Spleen (tissue), 13 donors: ENCODE measurements at places on chromosomes 3 and 15. TPM values are rescaled to one million over a fixed set of nuclear protein-coding genes. Genes with fewer than 3 reads are reported as not detected.

DNA sequence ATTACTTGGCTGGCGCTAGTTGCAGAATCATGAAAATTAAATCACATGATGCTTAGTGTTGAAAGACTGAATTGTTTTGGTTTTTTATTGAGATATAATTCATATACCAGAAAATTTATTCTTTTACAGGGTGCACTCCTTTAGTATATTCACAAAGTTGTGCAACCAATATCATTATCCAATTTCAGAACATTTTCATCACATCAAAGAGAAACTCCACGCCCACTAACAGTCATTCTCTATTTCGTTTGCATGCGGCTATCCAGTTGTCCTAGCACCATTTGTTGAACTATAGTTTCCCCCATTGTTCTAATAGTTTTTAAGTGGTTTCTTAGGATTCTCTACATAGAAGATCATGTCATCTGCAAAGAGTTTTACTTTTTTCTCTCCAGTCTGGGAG, 3.7 kb downstream of the EHD4 start:
- H3K4me3 ChIP-seq, result no peak overlapping the region
- H3K36me3 ChIP-seq, result no peaks in the 10 kb centered on the region
- no peaks in the 10 kb centered on the region for H3K27me3 ChIP-seq
- no peak overlapping the region for H3K27ac ChIP-seq

GRCh38 chr3:130779031-130779430, 32.4 kb upstream of the PIK3R4 start:
- no peak for DNase-seq
- H3K4me3 ChIP-seq, result no peak overlapping the region
- no peaks in the 10 kb centered on the region for H3K27me3 ChIP-seq

Gene DUOX1
- not detected for total RNA-seq

DNA sequence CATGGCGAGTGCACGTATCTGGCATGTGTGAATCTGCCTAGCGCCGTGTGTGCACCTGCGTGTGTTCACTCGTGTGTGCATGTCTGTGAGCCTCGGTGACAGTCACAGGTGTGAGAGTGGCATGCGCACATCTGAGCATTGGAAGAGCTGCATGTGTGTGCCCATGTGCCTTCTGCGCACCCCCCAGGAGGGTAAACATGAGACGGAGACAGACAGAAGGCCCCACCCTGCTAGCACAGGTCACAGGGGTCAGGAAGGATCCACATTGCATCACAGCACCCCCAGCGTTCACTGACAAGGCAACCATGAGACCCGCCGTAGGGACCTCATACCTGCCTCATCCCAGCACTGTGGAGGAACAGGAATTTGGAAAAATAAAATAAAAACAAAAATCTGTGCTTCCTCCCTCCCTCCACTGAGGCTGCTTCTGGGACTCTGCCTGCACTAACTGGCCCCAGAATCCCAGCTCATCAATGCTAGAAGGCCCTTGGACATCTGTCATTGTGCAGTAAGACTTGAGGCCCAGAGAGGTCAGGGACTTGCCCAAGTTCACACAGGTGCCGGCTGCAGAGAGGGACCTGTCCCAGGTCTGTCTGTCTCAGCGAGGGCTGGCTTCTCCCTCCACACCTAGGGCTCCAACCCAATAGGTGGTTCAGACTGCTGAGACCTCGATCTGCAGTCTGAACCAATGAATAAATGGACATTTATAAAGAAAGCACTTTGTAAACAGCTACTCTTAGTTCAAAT, 37.4 kb downstream of the RPN1 start:
- no peak overlapping the region for H3K4me3 ChIP-seq
- H3K27me3 ChIP-seq, result no peaks in the 10 kb centered on the region
- H3K4me1 ChIP-seq, result peaks cover 22% of the 10 kb centered on the region
- peak; percentile 55 for DNase-seq

- H3K27me3 ChIP-seq, result no peaks in the 10 kb centered on the region
- DNase-seq, result no peak
- no peaks in the 10 kb centered on the region for H3K36me3 ChIP-seq
These were observed 110.9 kb downstream of the FRMD5 start for GRCh38 chr15:44084171-44084570.

- H3K27ac ChIP-seq, result no peak overlapping the region
- H3K27me3 ChIP-seq, result no peaks in the 10 kb centered on the region
- no peaks in the 10 kb centered on the region for H3K4me1 ChIP-seq
- H3K4me3 ChIP-seq, result no peak overlapping the region
- DNase-seq, result no peak
- H3K36me3 ChIP-seq, result no peaks in the 10 kb centered on the region
These were observed 64.8 kb upstream of the SLCO2A1 start for GRCh38 chr3:134094491-134094890.

DNA sequence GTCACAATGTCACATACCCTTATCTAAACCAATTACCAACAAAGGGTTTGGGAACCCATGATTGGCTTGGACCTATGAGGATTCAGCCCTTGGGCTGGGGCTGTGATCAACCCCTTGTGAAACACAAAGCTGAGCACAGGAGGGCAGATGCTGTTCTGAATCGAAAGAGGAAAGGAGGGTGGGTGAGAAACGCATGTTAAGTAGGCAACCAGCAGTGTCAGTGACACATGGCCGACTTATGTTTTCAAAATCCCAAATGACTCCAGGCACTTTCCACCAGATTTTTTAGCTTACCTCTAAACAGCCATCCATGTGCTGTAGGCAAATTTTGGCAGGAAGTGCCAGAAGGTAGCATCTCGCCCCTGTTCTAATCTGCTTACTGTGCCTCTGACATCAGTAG, 34.1 kb upstream of the KLHL25 start:
- H3K27me3 ChIP-seq, result no peaks in the 10 kb centered on the region
- no peak overlapping the region for H3K27ac ChIP-seq
- peaks cover 7% of the 10 kb centered on the region for H3K4me1 ChIP-seq
- no peaks in the 10 kb centered on the region for H3K36me3 ChIP-seq

GRCh38 chr3:133096900-133097613, 58.9 kb downstream of the TMEM108 start:
- H3K27ac ChIP-seq, result no peak overlapping the region
- H3K27me3 ChIP-seq, result no peaks in the 10 kb centered on the region
- H3K4me3 ChIP-seq, result no peak overlapping the region

GRCh38 chr3:151002003-151002981, 29.8 kb upstream of the CLRN1 start:
- no peaks in the 10 kb centered on the region for H3K36me3 ChIP-seq
- no peaks in the 10 kb centered on the region for H3K27me3 ChIP-seq
- H3K4me1 ChIP-seq, result no peaks in the 10 kb centered on the region
- no peak for DNase-seq
- H3K4me3 ChIP-seq, result no peak overlapping the region

Gene ATP13A5
- not detected for total RNA-seq

DNA sequence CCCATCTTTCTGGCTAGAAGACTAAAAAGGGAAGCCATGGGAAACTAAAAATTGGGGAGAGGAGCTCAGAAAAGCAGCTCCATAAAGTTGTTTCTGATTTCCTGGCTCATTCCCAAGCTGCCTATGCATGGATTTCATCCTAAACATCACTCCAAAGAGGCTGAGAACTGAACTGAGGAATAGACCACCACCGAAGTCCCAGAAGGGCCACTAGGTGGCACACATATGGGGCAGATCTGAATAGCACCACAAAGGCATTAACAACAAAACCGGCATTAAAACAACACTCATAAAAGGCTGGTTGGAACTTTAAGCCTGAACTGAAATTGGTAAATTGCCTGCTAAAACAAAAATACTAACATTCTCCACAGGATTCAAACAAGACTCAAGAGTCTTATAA, 106.3 kb downstream of the PLD1 start:
- no peak overlapping the region for H3K4me3 ChIP-seq
- no peak for DNase-seq
- no peaks in the 10 kb centered on the region for H3K4me1 ChIP-seq
- H3K27me3 ChIP-seq, result no peaks in the 10 kb centered on the region
- H3K36me3 ChIP-seq, result peaks cover 48% of the 10 kb centered on the region

DNA sequence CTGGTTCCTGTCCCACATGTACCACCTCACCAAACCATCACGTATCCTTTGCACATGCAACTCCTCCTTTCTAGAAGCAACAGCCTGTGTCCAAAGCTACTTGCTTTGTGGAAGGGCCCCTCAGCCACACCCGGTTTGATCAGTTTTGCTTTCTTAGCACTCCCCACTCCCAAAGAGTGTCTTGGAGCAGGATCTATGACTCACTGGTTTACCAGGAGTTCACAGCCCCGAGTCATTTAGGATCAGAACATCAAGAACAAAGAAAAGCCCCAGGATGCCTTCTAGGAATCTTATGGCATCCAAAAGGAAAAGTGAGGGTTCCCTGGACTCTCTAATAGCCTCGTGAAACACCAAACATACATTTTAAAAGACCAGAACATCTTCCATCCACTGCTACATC, 50.7 kb upstream of the IGF1R start:
- no peak for DNase-seq
- no peak overlapping the region for H3K4me3 ChIP-seq
- H3K4me1 ChIP-seq, result peaks cover 14% of the 10 kb centered on the region

- no peak overlapping the region for H3K4me3 ChIP-seq
- no peaks in the 10 kb centered on the region for H3K4me1 ChIP-seq
- no peak overlapping the region for H3K27ac ChIP-seq
- no peak for DNase-seq
- H3K36me3 ChIP-seq, result no peaks in the 10 kb centered on the region
These were observed 166.2 kb upstream of the VEPH1 start for GRCh38 chr3:157669416-157669815.

DNA sequence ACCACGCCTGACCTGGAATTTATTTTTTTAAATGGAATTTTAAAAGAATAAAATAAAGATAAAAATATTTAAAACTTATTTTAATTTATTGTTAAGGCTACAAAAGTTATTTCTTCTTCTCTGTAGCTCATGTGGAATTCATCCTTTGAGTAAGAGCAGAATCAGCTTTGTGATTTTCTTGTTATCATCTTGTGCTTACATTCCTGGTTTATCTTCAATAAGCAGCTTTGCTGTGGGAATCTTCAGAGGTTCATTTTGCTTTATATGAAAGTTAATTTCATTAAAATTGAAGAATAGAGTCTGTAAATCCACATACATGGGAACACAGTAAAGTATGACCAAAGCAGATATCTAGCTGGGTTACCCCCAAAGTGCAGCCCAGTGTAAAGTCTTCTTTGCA, 35.4 kb upstream of the ARL8B start:
- DNase-seq, result no peak
- no peaks in the 10 kb centered on the region for H3K27me3 ChIP-seq
- H3K4me1 ChIP-seq, result no peaks in the 10 kb centered on the region
- no peak overlapping the region for H3K27ac ChIP-seq
